Common myeloid progenitor, CD34-positive (primary cell): ENCODE measurements at places on chromosomes 6 and 20.

DNA sequence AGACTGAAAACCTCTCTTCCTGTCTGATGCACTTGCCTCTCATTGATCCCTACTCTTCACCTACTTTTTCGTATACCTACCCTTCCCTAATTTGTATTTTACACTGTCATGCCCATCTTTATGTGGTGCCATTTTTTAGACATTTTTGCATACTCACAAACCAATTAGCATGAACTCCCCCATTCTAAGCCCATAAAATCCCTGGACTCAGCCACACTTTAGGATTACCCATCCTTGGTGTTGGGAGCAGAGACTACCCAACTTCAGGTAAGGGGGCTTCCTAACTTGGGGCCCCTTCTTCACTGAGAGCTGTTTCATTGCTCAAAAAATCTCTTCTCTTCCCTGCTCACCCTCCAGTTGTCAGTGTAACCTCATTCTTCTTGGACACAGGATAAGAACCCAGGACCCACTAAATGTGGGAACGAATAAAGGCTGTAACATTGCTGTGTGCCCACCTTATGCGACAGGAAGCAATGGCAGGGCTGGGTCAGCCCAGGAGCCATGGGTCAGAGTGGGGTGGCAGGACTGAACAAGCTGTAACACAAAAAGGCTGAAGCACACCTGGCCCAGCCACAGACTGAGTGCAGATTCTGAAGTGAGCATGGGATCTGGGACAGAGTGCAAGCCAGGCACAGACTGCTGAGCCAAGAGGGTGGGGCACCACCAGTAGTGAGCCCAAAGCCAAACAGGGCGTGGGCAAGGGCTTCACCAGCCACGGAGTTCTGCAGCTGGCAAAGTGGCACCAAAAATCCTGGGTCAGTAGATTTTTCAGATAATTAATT lies 789.1 kb upstream of the HS3ST5 start:
- H3K27ac ChIP-seq: no peak overlapping the region
- H3K27me3 ChIP-seq: no peaks in the 10 kb centered on the region
- no peaks in the 10 kb centered on the region for H3K4me1 ChIP-seq
- H3K36me3 ChIP-seq: no peaks in the 10 kb centered on the region

GRCh38 chr6:70221025-70221714 lies 81.7 kb downstream of the COL9A1 start:
- H3K27ac ChIP-seq: no peak overlapping the region
- peak; percentile 65 for DNase-seq
- no peaks in the 10 kb centered on the region for H3K4me1 ChIP-seq
- H3K36me3 ChIP-seq: no peaks in the 10 kb centered on the region
- peaks cover 6% of the 10 kb centered on the region for H3K27me3 ChIP-seq
- H3K4me3 ChIP-seq: no peak overlapping the region

DNA sequence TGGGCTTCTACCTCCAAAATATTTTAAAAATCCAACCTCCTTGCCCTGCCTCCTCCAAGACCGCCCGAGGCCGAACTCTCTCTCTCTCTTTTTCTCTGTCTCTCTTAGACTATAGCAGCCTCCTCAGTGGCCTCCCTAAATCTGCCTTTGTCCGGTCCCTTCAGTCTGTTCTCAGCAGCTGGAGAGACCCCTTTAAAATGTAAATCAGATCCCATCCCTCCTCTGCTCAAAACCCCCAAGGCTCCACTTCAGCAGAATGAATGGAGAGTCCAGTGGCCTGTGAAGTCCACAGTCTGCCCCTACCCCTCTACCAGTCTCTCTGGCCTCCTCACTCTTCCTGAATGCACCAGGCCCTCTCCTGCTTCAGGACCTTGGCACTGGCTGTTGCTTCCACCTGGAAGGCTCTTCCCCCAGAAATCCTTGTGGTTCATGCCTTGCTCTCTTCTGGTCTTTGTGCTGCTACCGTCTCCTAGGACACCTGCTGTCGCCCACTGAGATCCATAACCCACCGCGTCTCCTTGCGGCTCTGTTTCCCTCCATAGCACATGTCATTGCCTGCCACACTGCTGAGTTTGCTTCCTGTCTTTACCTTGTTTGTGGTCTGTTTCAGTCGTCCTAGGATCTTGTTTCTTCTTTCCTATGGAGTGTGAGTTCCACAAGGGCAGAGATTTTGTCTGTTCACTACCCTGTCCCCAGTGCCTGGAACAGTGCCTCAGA lies 6.0 kb downstream of the MLN start:
- no peak overlapping the region for H3K4me3 ChIP-seq
- peaks cover 2% of the 10 kb centered on the region for H3K4me1 ChIP-seq
- no peak for DNase-seq
- H3K27ac ChIP-seq: no peak overlapping the region

- peaks cover 27% of the 10 kb centered on the region for H3K36me3 ChIP-seq
- H3K4me3 ChIP-seq: no peak overlapping the region
- DNase-seq: no peak
- peaks cover 3% of the 10 kb centered on the region for H3K4me1 ChIP-seq
Observed at GRCh38 chr6:170402318-170403040, 95.9 kb downstream of the FAM120B start.

GRCh38 chr6:93391965-93392364 lies 27.4 kb downstream of the EPHA7 start:
- no peaks in the 10 kb centered on the region for H3K36me3 ChIP-seq
- no peak overlapping the region for H3K4me3 ChIP-seq
- no peak overlapping the region for H3K27ac ChIP-seq

- DNase-seq: peak; percentile 60
- H3K4me1 ChIP-seq: peaks cover 4% of the 10 kb centered on the region
- H3K27me3 ChIP-seq: no peaks in the 10 kb centered on the region
- H3K36me3 ChIP-seq: no peaks in the 10 kb centered on the region
- no peak overlapping the region for H3K27ac ChIP-seq
- H3K4me3 ChIP-seq: no peak overlapping the region
Observed at GRCh38 chr6:14436592-14437132, 319.1 kb downstream of the CD83 start.

DNA sequence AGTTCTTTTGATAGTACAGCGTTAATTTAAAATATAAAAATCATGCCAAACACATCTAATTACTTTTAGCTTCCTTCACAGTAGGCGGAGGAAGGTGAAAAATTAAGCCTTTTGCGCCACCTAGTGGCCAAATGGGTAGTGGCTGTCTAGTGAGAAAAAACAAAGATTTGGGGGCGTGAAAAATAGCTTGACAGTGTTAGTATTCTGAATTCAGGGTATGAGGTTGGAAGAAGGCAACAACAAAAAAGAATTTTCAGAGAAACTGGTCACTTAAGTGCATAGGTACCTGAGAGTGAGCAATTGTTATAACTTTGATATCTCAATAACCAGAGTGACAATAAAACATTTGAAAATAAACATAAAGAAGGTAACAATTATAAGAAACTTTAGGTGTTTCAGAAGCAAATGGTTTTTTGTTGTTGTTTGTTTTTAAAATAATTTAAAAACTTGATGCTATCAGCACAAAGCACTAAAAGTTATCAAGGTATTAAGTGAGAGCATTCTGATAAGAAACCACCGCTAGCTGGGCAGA lies 14.3 kb downstream of the PSMB9 start:
- peaks cover 11% of the 10 kb centered on the region for H3K4me1 ChIP-seq
- DNase-seq: peak; percentile 85
- H3K27ac ChIP-seq: no peak overlapping the region
- no peak overlapping the region for H3K4me3 ChIP-seq
- no peaks in the 10 kb centered on the region for H3K27me3 ChIP-seq

GRCh38 chr6:168884050-168884645 lies 369.5 kb downstream of the THBS2 start:
- H3K36me3 ChIP-seq: no peaks in the 10 kb centered on the region
- no peak for DNase-seq
- peaks cover 6% of the 10 kb centered on the region for H3K4me1 ChIP-seq
- no peak overlapping the region for H3K4me3 ChIP-seq
- no peak overlapping the region for H3K27ac ChIP-seq

DNA sequence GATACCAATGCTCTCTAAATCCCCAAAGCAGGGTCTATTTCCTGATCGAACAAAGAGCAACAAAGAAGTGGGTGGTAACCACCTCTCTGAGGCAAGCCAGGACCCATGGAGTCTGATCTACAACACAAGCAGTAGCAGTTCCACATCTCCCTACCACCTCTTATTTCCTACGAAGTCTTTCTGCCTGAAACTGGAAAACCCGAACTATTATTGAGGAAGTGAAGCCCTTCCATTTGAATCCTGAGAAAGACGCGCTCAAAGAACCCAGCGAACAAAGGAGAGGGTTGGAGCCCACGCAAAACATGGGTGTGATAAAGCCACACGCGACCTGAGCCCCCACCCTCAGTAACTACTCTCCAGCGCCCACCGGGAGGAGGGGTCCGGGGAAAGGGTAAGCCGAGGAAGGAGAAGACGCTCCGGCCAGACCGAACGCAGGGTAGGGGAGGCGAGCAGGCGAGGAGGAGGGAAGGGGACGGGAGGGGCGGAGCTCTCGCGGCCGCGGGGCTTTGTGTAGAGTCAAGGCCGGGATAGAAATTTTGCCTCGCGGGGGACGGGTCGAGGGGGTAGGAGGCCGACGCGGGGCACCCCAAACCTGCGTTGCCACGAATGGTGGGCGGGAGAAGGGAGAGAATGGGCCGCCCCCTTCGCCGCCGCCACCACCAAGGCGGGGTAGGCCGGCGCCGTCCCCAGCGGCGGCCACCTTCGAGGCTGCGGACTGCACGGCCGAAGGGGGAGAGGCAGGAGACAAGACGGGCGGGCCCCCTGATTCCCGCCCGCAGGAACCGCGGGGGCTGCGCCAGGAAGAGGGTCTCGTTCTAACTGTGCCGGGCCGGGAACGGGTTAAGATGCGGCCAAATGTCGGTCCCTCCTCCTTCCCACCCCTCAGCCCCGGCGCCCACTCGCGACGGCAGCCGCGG lies 802 bp downstream of the HDAC2 start:
- no peaks in the 10 kb centered on the region for H3K27me3 ChIP-seq
- peak overlapping the region; percentile 97 for H3K4me3 ChIP-seq
- DNase-seq: peak; percentile 57
- H3K27ac ChIP-seq: peak overlapping the region; percentile 79
- peaks cover 9% of the 10 kb centered on the region for H3K4me1 ChIP-seq
- H3K36me3 ChIP-seq: peaks cover 3% of the 10 kb centered on the region

GRCh38 chr20:59836767-59837166 lies 96.7 kb downstream of the SYCP2 start:
- H3K4me3 ChIP-seq: no peak overlapping the region
- no peak overlapping the region for H3K27ac ChIP-seq
- no peaks in the 10 kb centered on the region for H3K36me3 ChIP-seq
- H3K27me3 ChIP-seq: peaks cover 28% of the 10 kb centered on the region
